ENCODE measurements at places on chromosomes 7 and 10.

DNA sequence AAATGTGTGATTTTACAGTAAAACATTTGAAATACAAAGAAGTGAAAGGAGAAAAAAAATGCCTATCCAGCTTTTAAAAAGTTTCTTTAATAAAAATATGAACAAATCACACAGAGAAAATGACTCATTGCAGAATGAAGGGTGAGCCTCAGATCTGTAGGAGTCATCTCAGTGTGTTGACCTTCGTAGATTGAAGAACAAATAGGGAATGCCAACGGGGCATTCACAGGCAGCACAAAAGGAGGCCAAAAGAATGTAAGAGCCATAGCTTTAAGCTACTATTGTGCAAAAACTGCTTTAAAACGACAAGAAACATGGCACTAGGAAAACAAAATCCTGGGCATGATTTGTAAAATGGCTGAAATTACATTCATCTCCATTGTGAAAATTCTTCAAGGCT is 782.7 kb upstream of the CELF2 start:
- DNase-seq = no peak

DNA sequence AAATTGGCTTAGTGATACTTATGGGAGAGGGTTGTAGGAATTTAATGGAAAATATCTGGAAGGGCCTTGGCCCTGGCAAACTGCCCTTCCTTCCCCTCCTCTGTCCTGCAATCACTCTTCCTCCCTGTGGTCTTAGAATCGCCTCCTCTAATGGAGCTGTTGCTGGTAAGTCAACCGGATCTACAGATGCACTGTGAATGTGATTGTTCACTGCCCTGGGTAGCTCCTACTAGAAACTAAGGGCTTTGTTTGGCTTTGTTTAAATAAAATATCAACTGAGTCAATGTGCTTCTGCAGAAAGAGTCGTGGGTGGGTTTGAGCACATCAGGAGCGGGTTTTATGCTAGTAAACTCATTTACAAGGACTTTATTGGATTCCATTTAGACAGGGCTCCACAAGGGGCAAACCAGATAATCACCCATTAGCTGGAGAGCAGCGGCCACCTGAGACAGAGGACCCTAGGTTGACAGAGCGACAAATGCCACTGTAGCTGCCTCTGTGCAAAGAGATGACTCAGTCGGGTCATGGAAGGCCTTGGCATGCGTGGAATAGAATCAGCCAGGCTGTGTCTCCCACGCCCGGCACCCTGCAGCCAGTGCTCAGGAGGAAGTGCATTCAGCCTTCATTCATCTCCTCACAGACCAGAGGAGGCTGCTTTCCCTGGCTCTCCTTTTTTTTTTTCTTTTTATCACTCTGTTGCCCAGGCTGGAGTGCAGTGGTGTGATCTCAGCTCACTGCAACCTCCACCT is 97.9 kb downstream of the GAD2 start:
- no peak for DNase-seq

GRCh38 chr7:1857487-1858421 is 187.7 kb downstream of the ELFN1 start:
- no peak for DNase-seq

- no peak for DNase-seq
These were observed 45.7 kb downstream of the MINDY3 start for GRCh38 chr10:15814565-15814964.

GRCh38 chr10:60043561-60044241 is 137.3 kb upstream of the CCDC6 start:
- no peak for DNase-seq

GRCh38 chr10:76839276-76839675 is 798.3 kb downstream of the KCNMA1 start:
- no peak for DNase-seq

DNA sequence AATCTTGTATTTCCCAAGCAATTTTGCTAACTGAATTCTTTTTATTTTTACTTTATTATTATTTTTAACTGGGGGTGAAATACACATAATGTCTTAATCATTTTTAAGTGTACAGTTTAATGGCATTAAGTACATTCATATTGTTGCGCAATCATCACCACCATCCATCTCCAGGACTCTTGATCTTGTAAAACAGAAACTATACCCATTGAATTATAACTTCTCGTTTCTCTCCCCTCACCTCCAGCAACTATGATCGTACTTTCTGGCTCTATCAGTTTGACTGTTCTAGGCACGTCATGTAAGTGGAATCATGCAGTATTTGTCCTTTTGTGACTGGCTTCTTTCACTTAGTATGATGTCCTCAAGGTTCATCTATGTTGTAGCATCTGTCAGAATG is 108.8 kb downstream of the ARL5B start:
- no peak for DNase-seq

GRCh38 chr7:618539-619367 is 99.1 kb upstream of the PDGFA start:
- no peak for DNase-seq

All from activated T-cell treated with anti-CD3 and anti-CD28 coated beads for 24 hours (primary cell).